Articular chondrocyte of knee joint (primary cell): ENCODE measurements at places on chromosomes 1 and 21. TPM values are rescaled to one million over a fixed set of nuclear protein-coding genes. Genes with fewer than 3 reads are reported as not detected.

Gene REG4
- not detected in 2 replicates for total RNA-seq

Gene OLIG2
- not detected in 2 replicates for total RNA-seq

Gene NMNAT2
- 0.11 TPM in 1 of 2 replicates, not detected in the other for total RNA-seq

Gene SYTL1
- 0.13 and 0.22 TPM in 2 replicates for total RNA-seq

Gene KIAA1614
- total RNA-seq: 14.0 and 14.1 TPM in 2 replicates

Gene IVNS1ABP
- total RNA-seq: 51.0 and 85.2 TPM in 2 replicates

Gene VSIG8
- not detected in 2 replicates for total RNA-seq

Gene TFF2
- not detected in 2 replicates for total RNA-seq

Gene NTRK1
- 0.11 TPM in 1 of 2 replicates, not detected in the other for total RNA-seq

Gene RASAL2
- total RNA-seq: 38.9 and 45.2 TPM in 2 replicates

Gene TXNIP
- total RNA-seq: 201 and 284 TPM in 2 replicates

Gene GART
- total RNA-seq: 78.7 and 95.1 TPM in 2 replicates

Gene C1orf53
- total RNA-seq: 2.8 and 3.9 TPM in 2 replicates

Gene PBX1
- 46.8 and 49.5 TPM in 2 replicates for total RNA-seq

Gene IQGAP3
- 17.2 and 19.9 TPM in 2 replicates for total RNA-seq

Gene AADACL4
- total RNA-seq: not detected in 2 replicates

Gene GPR25
- total RNA-seq: not detected in 2 replicates

Gene FNDC10
- total RNA-seq: 2.1 and 3.1 TPM in 2 replicates

Gene ARMH1
- 0.91 and 5.0 TPM in 2 replicates for total RNA-seq

Gene NIPAL3
- total RNA-seq: 51.7 and 56.6 TPM in 2 replicates

Gene OLIG1
- not detected in 2 replicates for total RNA-seq

Gene MED8
- total RNA-seq: 47.9 and 48.6 TPM in 2 replicates

Gene CAP1
- 342 and 345 TPM in 2 replicates for total RNA-seq

Gene SPRR2E
- not detected in 2 replicates for total RNA-seq

Gene CLCA4
- not detected in 2 replicates for total RNA-seq

Gene CD164L2
- total RNA-seq: not detected in 2 replicates

Gene OR2L8
- not detected in 2 replicates for total RNA-seq

Gene S100A2
- 2.9 and 3.1 TPM in 2 replicates for total RNA-seq

Gene HAO2
- total RNA-seq: not detected in 2 replicates

Gene PANK4
- total RNA-seq: 15.0 and 15.8 TPM in 2 replicates

Gene GLIS1
- 2.9 and 3.8 TPM in 2 replicates for total RNA-seq

Gene RNF223
- total RNA-seq: not detected in 2 replicates

Gene FCRL5
- not detected in 2 replicates for total RNA-seq

Gene NOTCH2
- total RNA-seq: 289 and 309 TPM in 2 replicates

Gene RNU1-4
- total RNA-seq: under 0.01 TPM in 2 replicates

Gene BARHL2
- total RNA-seq: not detected in 2 replicates

Gene KRTAP11-1
- not detected in 2 replicates for total RNA-seq

Gene SLFNL1
- total RNA-seq: 0.43 and 0.65 TPM in 2 replicates

Gene SFN
- 0.54 and 0.78 TPM in 2 replicates for total RNA-seq

Gene GJC2
- 2.1 TPM in 2 replicates for total RNA-seq

Gene E2F2
- total RNA-seq: 1.2 and 2.6 TPM in 2 replicates

Gene C1orf21
- 118 and 140 TPM in 2 replicates for total RNA-seq

Gene CYP4A11
- total RNA-seq: not detected in 2 replicates

Gene KCNH1
- total RNA-seq: 37.0 and 46.4 TPM in 2 replicates

Gene STXBP3
- 75.0 and 75.9 TPM in 2 replicates for total RNA-seq

Gene SPRR5
- not detected in 2 replicates for total RNA-seq

Gene UTS2
- 0.11 TPM in 1 of 2 replicates, not detected in the other for total RNA-seq

Gene WNT4
- not detected in 2 replicates for total RNA-seq

Gene ALPL
- 8.1 and 15.7 TPM in 2 replicates for total RNA-seq

Gene IL22RA1
- total RNA-seq: 0.11 and 0.26 TPM in 2 replicates

Gene ITLN2
- total RNA-seq: not detected in 2 replicates

Gene ATG4C
- total RNA-seq: 9.4 and 10.5 TPM in 2 replicates

Gene RHD
- total RNA-seq: not detected in 2 replicates

Gene CACHD1
- total RNA-seq: 17.1 and 20.1 TPM in 2 replicates

Gene SERINC2
- 3.7 and 5.0 TPM in 2 replicates for total RNA-seq
